ENCODE measurements at places on chromosomes 2 and 18.

DNA sequence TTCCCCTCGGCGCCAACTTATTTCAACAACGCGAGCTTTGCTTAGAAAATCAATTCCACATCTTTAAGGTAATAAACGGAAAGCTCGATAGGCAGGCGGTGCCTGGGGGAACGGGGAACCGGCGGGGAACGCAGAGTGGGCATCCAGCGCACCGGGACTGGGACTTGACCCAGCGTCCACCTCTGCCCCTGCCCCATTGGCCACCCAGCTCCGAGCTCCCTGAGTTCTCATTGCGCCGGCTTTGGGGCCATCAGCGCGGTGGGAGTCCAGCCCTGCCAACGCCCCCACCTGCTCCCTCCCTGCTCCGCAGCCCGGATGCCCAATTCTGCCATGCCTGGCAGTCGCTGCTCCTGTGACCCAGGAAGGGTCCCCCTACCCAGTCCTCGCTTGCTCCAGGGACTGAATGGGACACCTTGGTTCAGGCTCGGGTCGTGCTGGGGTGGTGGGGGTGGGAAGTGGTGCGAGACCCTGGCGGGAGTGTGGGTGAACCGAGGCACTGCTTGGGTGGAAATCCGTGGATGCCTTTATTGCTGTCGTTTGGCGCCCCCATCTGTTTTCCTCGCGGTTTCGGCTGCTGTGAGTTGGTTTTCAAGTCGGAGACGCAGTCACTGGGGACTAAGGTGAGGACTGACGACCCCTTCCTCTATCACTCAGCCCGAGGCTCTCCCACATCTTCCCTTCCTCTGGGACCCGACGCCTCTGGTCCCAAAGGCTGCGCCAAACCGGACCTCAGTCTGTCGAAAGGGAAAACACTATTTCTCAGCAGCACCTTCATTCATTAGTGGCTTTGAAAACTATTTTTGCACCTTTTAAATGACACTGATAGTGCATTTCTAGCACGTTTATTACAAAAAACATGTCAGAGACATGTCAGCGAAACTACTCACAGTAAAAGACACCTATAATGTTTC is 2.4 kb upstream of the EVX2 start:
- no peak for DNase-seq

- no peak for DNase-seq
Measured at GRCh38 chr2:16626997-16627605, 38.5 kb downstream of the CYRIA start.

DNA sequence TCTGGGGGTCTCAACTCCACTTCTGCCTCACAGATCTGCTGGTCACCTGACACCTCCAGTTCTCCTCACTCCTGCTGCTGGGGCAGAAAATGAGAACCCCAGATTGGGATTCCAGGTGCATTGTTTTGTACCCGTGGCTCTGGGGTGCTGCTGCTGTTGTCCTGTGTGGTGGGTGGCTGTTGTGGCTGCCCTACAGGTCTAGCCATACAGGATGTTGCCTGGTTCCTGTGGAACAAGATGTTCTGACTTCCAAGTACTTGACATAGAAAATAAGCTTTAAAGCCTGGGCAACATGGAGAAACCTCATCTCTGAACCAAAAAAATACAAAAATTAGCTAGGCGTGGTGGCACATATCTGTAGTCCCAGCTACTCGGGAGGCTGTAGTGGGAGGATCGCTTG is 38.1 kb downstream of the CHRNA1 start:
- no peak for DNase-seq

- DNase-seq = no peak
Measured at GRCh38 chr2:172281648-172282570, 145.5 kb upstream of the ITGA6 start.

DNA sequence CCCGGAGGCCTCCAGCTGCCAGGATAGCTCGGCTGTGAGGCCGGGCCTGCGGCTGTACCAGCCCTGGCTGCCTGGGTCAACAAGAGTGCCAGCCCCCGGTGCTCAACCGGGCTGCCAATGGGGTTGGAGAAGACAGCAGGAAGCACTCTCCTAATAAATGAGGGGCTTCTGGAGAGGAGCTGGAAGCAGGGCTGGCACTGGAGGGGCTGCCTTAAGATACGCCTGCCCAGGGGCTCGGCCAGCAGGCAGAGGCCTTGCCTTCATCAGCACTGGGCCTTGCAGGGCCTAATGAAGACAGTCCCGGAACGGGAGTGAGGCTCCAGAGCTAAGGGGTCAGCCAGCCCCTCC is 73.6 kb downstream of the TEX51 start:
- no peak for DNase-seq

- no peak for DNase-seq
Measured at GRCh38 chr2:235954888-235955480, 213.2 kb downstream of the GBX2 start.

GRCh38 chr2:124822516-124822915 is 797.4 kb downstream of the CNTNAP5 start:
- no peak for DNase-seq

DNA sequence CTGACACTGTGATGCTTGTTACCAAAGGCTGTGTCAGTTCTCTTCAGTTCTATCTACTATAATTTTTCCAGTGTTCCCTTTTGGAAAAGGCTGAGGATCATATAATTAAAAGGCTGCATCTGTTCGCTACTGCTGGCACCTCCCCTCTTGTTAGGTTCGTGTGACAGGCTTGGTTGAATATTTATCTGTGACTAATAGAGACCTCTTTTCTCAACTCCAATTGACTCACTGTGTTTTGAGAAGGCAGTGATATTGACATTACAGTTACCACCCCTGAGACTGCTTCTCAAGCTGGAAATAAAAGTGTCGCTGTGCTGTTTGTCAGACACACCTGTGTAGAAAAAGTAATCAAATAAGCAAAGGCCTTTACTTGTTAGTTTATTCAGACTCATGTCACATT is 205.5 kb upstream of the KCNH7 start:
- no peak for DNase-seq

DNA sequence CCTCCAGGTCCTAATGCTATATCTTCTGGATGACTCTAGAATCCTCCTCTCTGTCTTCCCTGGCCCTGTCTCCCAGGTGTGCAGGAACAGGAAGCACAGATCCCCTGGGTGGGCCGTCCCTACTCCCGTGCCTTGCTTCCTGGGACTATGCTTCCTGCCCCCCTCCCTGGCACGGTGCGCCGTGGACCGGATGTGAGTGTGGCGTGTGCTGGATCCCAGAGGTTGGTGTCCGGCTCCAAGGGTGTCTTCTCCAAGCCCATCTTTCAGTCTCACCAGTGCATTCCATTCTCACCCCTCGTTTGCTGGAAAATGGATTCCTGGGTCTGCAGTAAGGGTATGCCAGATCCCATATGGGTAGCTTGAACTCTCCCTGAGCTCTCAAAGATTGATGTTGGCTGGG is 144.4 kb upstream of the TWIST2 start:
- no peak for DNase-seq

GRCh38 chr2:218806346-218806978 is 24.5 kb downstream of the CYP27A1 start:
- DNase-seq = no peak
